ENCODE measurements at places on chromosomes 5 and 9.

- DNase-seq = no peak
These were observed 82.0 kb downstream of the YIPF5 start for GRCh38 chr5:144088206-144089064.

- DNase-seq = no peak
These were observed 630.6 kb upstream of the SEMA6A start for GRCh38 chr5:117204926-117205869.

DNA sequence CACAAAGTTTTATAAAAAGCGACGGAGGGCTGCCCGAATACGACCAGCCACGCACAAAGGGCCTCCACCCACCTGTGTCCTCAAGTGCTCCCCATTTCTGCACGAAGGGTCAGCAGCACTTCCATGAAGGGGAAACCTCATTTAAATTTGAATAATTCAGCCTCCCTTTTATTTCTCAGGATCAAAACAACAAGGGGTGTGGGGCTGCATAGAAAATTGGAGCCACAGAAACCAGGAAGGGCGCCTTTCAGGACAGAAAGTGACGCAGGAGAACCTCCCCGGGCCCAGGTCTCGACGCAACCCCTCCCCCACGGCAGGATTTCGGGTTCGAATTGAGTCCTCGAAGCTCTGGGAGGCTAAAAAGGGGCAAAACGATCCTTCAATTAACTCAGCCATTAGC lies 2.1 kb downstream of the NRARP start:
- no peak for DNase-seq

DNA sequence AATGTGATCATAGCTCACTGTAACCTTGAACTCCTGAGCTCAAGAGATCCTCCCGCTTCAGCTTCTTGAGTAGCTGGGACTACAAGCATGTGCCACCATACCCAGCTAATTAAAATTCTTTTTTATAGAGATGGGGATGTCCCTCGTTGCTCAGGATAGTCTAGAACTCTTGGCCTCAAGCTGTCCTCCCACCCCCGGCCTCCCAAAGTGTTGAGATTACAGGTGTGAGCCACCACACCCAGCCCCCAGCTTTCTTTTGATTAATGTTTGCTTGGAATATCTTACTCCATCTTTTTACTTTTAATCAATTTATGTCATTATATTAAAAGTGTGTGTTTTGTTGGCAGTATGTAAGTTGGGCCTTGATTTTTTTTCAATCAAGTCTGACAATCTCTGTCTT lies 59.4 kb upstream of the EXOC3 start:
- no peak for DNase-seq

DNA sequence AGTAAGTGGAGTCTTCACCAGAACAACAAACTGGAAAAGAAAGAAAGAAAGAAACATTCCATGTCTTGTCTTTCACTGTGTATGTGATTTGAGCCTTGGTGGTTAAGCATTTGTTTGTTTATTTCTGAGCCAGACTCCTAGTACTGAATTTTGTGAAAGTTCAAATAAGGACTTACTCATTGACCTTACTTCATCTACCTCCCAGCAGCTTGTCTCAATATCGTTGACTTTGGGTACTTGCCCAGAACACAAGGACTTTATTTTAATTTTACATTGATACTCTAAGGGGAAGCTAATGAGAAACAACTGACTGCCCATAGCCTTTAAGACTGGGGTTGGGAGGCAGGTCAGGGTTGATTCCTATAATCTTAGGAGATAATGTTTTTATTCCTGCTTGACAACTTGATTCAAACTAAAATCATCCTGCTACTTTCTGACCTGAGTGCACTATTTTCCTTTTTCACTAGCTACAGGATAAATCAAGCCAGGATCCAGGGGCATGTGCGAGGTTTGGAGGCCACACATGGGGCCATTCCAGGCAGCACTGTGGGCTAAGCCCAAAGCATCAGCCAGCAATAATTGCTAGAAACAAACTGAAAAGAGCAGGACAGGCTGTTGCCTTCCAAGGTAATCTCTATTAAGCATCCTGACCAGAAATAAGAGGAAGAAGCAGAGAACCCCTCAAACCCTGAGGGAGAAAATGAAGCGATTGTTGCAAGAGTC lies 138.9 kb upstream of the RUSC2 start:
- no peak for DNase-seq

- no peak for DNase-seq
These were observed 36.9 kb upstream of the RXRA start for GRCh38 chr9:134289241-134289875.

GRCh38 chr5:157594675-157595459 lies 19.3 kb upstream of the ADAM19 start:
- no peak for DNase-seq

- DNase-seq = no peak
These were observed 168.2 kb downstream of the DAB2IP start for GRCh38 chr9:121819428-121820231.

DNA sequence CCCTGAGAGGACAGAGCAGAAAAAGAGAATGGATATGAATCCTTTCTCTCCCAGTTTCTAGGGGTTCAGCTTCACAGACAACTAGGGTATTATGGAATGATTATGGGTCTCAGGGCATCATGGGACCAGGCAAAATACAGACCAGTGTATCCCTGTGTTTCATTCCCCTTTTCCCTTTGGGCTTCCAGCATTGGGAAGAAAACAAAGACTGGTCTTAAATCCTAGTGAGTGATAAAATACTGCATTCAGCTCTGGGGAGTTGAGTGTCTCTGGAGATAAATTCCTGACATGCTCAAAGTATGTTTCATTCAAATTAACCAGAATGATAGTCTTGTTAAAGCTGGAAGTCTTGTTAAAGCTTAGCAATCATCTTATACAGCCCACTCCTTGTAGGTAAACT lies 2.4 kb upstream of the POU4F3 start:
- DNase-seq = no peak

DNA sequence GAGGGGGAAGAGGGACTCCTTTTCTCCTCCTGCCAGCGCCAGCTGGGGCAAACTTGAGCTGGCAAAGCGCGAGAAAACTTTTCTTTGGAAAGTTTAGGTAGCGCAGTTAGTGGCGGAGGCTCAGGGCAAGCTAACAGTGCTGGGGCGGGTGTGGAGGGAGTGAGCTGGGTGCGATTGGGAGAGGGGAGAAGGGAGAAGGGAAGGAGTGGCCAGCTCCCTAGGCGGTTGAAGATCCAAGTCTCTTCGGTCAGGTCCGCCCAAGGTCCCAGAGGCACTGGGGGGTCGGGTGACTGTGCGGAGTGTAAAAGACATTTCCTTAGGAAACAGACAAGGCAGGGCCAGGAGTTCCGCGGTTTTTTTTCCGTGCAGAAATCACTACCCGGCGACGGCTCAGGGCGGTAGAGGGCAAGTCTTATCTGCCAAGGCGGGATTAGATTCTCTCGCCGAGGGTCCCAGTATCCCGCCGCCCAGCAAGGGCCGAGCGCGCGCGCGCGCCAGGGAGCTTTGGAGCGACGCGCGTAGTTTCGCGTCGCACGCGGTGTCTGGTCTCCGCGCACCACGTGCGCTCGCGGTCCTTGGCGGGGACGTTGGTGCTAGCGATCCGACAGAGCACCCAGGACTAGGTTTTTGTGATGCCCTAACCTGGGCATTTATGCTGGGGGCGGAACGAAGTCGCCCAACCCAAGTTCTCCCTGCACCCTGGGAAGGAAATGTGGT lies 33.6 kb upstream of the NFIB start:
- peak; percentile 83 for DNase-seq

DNA sequence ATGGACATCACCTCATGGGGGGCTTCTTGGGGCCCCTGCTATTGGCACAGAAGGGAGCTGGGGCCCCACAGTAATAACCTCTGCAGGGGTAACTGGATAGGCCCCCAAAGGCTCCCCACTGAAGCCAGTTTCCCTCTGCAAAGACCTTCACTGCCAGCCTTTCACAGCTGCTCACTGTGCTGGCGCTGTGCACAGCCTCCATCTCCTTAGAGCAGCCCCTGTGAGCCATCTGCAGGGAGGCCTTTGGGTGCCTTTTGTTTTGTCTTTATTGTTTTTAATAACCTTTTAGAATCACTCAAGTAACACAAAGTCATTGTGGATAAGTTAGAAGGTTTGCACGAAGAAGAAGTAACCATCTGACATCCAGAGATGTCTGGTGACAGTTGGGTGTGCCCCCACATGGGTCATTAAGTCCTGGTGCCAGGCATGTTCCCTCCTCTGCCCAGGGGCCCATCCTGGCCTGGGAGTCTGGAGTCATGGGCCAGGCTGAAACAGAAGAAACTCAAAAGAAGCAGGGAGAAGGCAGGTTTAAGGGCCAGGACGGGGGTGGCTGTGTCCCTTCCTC lies 42.7 kb downstream of the NCS1 start:
- no peak for DNase-seq

DNA sequence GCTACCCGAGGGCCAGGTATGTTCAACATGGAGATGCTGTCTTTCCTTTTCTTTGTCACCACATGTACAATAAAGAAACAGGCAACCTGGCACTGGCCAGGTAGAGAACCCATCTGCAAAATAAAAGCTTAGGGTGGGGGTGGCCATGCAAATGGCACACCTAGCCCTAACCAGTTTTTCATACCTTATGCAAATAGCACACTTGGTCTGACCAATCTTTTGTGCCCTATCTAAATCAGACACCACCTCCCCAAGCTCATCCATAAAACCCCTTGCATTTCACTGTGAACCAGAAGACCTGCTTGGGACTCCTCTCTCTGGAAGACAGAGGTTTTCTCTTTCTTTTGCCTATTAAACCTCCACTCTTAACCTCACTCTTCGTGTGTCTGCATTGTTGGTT lies 33.9 kb downstream of the JAKMIP2 start:
- DNase-seq = peak; percentile 64

DNA sequence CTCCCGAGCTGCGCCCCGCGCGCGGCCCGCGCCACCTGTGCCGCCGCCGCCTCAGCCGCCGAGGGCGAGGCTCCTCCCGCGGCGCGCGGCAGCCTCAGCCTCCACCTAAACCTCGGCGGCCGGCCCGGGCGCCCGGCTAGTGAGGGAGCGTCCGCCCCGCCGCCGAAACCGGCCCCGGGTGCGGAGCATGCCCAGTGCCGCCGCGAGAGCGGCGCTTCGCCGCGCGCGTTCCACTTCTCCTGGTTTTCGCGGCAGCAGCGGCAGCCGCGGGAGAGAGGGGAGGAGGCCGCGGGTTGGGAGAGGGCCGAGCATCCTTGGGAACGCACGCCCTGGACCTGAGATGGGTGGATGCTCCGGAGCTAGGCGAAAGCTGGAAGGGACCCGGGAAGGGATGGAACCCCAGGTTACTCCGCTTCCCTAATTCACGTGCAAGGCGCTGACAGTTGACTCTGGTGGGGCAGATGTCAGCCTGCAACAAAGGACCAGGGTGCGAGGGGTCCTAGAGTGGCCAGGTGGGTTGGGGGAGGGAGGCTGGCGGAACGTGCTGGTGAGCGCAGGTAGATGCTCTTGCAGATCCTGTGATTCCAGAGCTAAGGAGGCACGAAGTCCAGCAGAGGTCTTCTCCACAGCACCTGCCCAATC lies at the start of gene CTNND2:
Gene CTNND2 (minus strand): TSS at position 182 of the 642 bp plus-strand sequence. CDS start 593 bp downstream, outside the sequence.
- peak; percentile 76 for DNase-seq

- DNase-seq = no peak
These were observed 133.0 kb downstream of the C9orf50 start for GRCh38 chr9:129487658-129488483.

DNA sequence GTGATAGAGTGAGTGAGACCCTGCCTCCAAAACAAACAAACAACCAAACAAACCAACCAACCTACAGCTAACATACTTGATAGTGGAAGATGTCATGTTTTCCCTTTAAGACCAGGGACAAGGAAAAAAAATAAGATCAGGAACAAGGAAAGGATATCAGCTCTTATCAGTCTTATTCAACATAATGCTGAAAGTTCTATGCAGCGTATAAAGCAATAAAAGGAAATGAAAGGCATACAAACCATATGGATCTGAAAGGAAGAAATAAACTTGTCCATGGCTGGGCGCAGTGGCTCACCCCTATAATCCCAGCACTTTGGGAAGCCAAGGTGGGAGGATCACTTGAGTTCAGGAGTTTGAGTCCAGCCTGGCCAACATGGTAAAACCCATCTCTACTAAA lies 23.5 kb upstream of the SPIN1 start:
- no peak for DNase-seq

- DNase-seq = no peak
These were observed 48.3 kb downstream of the ATPSCKMT start for GRCh38 chr5:10201223-10201868.

GRCh38 chr5:134995850-134996402 lies 28.2 kb downstream of the CATSPER3 start:
- DNase-seq = no peak

DNA sequence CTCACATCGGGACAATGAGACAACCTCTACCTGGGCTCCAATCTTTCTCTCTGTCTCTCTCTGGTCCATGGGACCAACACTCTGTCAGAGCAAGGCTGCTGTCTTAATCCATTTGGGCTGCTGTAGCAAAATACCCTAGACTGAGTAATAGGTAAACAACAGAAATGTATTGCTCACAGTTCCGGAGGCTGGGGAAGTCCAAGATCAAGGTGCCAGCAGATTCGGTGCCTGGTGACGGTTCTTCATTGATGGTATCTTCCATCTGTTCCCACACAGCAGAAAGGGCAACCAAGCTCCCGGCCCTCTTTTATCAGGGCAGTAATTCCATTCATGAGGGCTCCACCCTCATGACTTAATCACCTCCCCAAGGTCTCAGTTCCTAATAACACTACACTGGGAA lies 61.3 kb upstream of the SPOCK1 start:
- no peak for DNase-seq

DNA sequence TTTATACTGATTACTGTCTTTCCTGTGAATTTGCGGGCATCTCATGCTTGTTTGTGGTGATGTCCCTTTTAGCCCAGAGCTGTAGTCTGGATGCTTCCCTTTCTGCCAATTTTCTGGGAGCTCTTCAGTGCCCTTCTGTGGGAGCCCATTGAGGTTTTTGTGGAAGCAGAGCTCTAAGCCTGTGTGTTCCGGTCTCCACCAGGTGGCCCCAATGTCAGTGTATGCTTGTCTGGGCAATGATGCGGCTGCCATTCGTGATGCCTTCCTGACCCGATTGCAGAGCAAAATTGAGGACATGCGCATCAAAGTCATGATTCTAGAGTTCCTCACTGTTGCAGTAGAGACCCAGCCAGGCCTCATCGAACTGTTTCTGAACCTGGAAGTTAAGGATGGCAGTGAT lies 35.1 kb downstream of the SH3GLB2 start:
- no peak for DNase-seq
